ENCODE measurements at places on chromosomes 4 and X.

DNA sequence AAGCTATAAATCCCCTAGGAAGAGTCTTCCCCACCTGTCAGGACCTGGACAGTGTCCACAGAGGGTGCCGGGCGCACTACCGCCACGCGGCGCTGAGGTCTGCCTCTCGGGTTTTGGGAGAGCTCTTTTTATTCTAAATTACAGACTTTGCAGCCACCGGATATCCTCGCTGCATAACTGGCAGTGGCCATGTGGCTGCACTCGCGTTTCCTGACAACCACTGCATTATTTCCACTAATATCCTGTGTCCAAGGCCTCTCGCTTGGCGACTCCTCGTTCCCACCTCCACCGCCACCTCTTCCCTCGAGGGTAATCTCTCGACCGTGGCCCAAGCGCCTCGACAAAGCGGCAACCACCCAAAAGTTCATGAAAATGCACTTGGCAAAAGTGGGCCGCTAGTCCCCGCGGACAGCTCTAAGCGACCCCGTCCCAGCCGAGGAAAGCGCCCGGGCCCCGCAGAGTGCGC lies 512 bp upstream of the TMEM131L start:
- no peak for DNase-seq

GRCh38 chr4:169133932-169134331 lies 123.9 kb upstream of the CBR4 start:
- DNase-seq, result no peak

GRCh38 chr4:15027921-15028435 lies 25.7 kb downstream of the CPEB2 start:
- DNase-seq, result no peak

- no peak for DNase-seq
Observed at GRCh38 chr4:6470502-6471306, 1.7 kb downstream of the PPP2R2C start.

DNA sequence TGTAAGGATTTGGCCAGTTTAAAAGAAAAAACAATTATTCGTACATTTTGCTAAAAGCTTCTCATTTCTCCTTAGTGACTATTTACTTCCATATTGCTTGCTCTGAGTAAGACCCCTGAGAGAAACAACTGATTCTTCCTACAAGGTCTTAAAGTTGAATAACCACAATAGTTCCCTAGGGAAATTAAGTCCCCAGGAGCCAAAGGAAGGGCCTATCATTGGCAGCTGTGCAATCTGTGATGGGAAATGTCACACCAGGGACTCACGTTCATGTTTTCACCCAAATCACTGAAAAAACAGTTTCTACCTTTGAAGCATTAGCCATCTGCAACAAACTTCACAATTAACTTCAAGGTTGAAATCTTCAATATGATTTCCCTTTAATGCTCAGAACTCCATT lies 66.7 kb downstream of the JADE1 start:
- no peak for DNase-seq

DNA sequence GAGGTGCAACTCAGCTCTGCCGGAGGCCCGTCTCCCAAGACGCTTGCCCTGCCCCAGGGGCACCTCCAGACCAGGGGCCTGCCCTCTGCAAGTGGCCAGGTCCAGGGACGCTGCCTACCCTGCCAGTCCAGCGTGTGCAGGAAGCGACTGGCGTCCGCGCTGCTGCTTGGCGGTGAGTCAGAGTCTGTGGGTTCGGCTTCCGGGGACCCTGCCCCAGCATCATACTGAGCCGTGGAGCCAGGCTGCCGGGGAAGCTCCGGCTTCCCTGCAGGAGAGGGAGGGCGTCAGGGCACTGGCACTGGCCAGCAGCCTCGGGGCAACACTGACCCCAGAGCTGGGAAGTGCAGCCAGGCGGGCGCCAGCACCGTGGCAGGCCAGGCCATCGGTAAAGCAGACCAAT lies 42.5 kb upstream of the CPLX1 start:
- no peak for DNase-seq

DNA sequence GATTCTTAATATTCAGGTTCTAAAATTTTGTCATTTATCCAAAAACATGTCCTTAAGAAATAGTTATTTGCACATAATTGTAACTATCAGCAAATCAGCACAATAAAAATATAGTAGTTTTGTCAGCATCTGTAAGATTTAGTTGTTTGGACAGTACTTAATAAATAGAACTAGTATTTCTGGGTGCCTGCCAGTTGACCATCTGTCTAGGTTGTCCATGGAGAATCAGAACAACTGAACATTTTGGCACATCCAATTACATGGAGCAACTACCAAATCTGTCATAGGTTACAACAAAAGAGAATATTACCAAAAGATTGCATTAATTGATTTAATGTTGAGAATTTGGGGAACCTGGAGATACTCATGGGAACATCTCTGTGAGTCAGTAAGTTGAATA lies 305.5 kb upstream of the TACR3 start:
- no peak for DNase-seq

DNA sequence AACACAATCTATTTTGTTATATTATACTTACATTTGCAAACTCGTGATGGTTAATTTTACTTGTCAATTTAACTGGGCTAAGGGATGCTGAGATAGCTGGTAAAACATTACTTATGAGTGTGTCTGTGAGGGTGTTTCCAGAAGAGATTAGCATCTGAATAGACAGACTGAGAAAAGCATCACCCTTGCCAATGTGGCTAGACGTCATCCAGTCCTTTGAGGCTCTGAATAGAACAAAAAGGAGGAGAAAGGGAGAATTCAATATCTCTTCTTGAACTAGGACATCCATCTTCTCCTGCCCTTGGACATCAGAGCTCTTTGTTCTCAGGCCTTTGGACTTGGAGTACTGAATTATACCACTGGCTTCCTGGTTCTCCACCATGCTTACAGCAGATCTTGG lies 154.6 kb downstream of the EPHA5 start:
- no peak for DNase-seq

DNA sequence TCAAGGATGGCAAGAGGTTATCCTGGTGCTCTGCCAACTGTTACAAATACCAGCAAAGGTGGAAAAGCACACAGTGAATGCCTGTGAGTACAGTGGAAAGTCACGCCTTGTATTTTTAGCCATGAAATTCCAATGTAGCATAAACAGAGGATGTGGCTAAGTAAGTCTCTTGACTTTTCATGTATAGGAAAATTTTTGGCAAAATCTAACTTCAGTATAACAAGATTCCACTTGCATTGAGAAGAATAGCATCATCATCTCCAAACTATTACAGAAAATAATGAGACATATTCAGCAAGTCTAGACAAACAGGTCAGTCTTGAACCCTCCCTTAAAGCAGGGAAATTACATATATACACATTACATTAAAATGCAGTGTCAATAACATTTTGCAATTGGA lies 7.9 kb downstream of the SLC10A6 start:
- DNase-seq, result no peak

DNA sequence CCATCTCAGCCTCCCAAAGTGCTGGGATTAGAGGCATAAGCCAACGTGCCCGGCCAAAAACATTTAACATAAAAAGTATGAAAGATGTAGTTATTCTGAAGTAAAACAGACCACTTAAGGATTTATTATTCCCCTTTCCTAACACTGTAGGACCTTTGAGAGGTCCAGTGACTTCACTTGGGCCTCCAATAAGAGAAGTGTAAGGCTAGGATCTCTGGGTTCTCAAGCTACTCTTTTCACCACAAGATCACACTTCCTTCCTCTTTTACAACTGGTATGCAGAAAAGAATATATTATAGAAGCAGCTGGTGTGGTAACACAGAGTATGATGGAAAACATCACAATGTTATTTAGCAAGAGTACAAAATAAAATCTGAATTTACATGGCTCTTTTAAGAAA lies 30.2 kb upstream of the CCNG2 start:
- DNase-seq, result no peak

GRCh38 chrX:153806999-153807575 lies 12.6 kb downstream of the SSR4 start:
- DNase-seq, result no peak

DNA sequence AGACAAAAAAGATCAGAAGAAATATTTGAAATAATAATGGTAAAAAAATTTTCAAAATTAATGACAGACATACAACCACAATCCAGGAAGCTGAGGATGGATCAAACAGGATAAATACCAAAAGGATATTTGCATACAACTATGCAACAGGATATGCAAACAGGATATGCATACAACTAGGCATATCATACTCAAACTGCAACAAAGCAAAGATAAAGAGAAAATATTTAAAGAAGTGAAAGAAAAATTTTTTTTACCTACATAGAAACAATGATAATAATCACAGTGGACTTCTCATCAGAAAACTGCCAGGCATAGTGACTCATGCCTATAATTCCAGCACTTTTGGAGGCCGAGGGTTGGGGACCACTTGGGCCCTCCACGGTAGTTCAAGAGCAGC lies 11.3 kb upstream of the DHX15 start:
- no peak for DNase-seq

GRCh38 chr4:126906466-126906865 lies 726.3 kb upstream of the INTU start:
- no peak for DNase-seq

DNA sequence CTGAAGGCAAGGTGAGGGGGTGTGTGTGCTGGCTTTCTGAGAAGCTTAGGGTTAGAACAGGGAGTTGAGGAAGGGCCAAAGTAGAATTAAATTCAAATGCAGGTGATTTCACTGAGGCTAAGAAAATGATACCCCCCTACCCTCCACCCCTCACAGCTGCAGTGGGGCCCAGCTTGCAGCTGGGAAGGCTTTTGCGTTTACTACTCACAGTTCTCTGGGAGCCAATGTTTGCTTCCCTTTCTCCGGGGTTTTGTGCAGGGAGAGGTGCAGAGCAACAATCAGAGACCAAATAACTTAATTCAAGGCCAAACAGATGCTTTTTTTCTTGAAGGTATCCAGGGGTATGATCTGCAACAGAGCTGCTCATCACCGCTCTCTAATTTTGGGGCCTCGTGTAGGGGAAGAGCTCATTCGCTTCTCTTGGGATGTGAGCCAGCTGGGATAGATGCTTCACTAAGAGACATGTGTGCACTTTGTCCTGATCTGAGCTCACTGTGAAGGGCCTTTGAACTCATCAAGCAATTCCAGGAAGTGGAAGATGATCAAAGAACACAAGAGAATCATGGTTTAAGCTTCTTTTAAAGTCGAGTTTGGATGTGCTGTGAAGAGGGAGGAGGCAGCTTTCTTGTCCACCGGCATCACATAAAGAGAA lies 122.7 kb upstream of the C1GALT1C1 start:
- no peak for DNase-seq

- no peak for DNase-seq
Observed at GRCh38 chrX:26100421-26100920, 37.7 kb upstream of the MAGEB18 start.

GRCh38 chr4:51840781-51841180 lies 2.2 kb upstream of the DCUN1D4 start:
- no peak for DNase-seq

GRCh38 chr4:38663801-38664705 lies at the start of gene KLF3:
KLF3 (plus strand) TSS chr4:38664199; CDS start chr4:38680626, 16,427 bp downstream.
- peak; percentile 57 for DNase-seq

DNA sequence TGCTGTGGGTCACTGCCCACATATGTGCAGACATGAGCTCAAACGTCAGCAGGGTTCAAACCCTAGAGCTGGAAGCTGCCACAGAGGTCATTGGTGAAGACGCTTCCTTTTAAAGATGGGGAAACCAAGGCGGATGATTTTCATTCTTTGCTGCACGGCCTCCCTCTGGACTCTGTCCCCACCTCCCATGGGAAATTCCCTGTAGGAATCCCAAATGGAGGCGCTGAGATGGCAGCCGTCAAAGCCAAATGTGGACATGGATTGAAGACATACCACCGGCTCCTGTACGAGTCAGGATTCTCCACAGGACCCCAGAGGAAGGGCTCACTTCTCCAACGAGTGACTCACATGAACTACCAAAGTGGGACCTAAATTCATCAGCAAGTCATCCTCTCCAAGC lies 286.4 kb downstream of the CRLF2 start:
- no peak for DNase-seq

DNA sequence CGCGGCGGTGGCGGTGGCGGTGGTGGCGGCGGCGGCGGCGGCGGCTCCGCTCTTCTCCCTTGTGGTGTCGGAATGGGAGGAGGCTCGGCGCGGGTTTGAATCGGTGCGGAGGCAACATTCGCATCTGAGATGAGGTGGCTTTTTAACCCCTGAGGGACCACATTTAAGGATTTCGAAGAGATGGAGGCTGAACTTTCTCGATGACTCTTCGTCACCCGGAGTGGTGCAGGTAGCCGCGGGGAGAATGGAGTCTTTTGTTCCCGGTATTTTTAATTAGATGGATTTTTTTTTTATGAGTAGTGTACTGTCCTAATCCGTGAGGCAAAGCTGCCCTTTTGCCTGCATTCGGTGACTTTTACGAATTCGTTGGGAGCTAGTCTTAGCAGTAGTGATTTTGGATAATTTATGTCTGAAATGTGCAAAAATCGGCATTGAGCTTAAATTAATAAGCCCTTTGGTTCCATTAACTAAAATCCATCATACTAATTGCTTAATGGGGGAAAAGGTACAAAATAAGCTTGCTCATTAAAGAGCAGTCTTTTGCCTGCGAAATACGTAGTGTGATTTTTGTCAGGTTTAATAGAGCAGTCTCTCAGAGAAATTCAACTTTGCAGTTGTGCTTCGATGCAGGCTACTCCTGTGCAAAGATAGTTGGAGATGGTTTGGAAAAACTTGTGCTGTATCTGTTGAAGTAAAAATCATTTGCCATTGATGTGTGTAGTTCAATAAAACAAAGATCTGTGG lies 206.2 kb downstream of the TENM3 start:
- no peak for DNase-seq

- no peak for DNase-seq
Observed at GRCh38 chrX:149984411-149984810, 46.1 kb upstream of the EOLA2 start.

DNA sequence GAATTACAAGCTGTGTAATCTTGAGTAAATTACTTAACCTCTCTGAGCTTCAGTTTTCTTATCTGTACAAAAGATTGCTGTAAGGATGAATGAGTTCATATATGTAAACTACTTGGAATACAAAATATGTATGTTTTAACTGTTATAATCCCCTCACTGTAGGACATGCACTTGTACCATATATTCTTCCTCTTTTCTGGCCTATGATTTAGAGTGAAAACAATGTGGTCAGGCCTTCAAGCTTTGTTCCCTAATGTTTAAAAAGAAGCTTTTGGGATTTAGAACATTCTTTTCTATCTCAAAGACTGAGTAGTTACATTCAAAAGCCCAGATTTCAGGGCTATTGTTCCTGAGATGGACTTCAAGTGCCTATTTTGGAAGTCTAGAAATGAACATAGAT lies 26.7 kb upstream of the GPRIN3 start:
- DNase-seq, result no peak

DNA sequence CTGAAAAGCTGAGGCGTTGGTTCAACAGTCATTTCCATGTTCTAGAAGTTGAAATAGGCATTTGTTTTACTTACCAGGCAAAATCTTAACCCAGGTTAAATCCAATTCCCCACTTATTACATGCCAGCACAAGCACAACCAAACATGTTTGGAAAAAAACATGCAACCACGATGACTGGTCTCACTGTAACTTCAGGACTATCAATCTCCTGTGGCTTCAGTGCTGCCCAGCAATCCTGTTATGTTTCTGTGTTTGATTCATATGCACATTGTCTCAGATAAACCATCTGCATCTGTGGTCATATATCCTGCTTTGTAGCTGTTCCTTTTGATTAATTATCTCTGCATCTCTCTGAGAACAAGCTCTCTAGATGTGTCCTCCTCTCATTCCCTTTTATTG lies 28.3 kb downstream of the PRDM8 start:
- DNase-seq, result no peak

- no peak for DNase-seq
Observed at GRCh38 chr4:184280591-184281071, 63.0 kb upstream of the ENPP6 start.

GRCh38 chr4:5988086-5988845 lies 30.0 kb downstream of the C4orf50 start:
- DNase-seq, result no peak

GRCh38 chr4:183838987-183839712 lies 66.0 kb upstream of the STOX2 start:
- DNase-seq, result no peak
